ENCODE measurements at places on chromosomes 12 and 14. TPM values are rescaled to one million over a fixed set of nuclear protein-coding genes. Genes with fewer than 3 reads are reported as not detected.

RERG gene
- total RNA-seq: not detected

DNA sequence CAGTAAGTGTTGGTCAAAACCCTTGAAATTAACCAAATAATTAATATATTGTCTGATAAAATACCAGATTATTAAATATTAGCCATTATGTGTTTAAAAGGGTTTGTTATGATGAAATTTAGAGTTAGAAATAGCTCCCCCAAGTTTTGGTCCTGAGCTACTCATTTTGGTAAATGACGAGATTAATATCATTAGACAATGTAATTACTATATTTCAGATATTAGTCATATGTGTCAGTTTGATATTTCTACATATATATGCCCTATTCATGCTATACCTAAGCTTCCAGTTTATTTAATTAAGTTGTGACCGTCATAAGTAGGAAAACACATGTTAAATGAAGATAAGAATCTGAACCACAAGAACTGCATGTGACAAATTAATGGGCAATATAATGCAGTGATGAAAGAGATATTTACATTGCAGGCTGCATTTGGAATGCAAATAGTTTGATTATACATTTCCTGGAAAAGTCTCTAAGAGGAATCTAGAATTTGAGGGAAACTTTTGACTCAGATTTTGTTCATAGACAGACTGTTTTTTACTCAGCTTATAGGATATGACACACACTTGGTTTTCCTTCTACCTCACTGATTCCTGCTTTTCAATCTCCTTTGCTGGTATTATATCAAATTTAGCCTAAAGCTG is 70.5 kb downstream of the TBC1D30 start:
- no peak for DNase-seq

KRT2 gene
- total RNA-seq: not detected

GRCh38 chr12:43917896-43918295 is 82.0 kb downstream of the TMEM117 start:
- no peak for DNase-seq

- DNase-seq: no peak
These were observed 116.6 kb downstream of the CALM1 start for GRCh38 chr14:90513161-90514014.

CLEC2D gene
- total RNA-seq: 1.5 TPM

DNA sequence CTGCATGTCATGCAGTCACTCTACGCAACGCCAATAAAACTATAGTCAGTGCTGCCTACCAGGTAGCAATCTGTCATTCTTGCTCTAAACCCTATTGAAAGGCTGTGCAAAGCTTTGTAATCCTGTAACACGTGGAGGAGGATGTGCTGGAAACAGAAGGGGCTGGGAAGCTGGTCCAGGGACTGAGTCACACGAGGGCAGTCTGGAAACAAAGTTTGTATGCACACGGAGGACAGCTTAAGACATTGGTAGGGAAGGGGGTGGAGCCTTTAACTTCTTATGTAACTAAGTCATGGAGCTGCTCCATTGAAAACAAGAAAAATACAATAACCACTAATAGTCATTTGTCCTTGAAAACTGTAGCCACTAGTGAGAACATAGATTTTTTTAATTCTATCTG is 128.0 kb downstream of the BCAT1 start:
- no peak for DNase-seq

DNA sequence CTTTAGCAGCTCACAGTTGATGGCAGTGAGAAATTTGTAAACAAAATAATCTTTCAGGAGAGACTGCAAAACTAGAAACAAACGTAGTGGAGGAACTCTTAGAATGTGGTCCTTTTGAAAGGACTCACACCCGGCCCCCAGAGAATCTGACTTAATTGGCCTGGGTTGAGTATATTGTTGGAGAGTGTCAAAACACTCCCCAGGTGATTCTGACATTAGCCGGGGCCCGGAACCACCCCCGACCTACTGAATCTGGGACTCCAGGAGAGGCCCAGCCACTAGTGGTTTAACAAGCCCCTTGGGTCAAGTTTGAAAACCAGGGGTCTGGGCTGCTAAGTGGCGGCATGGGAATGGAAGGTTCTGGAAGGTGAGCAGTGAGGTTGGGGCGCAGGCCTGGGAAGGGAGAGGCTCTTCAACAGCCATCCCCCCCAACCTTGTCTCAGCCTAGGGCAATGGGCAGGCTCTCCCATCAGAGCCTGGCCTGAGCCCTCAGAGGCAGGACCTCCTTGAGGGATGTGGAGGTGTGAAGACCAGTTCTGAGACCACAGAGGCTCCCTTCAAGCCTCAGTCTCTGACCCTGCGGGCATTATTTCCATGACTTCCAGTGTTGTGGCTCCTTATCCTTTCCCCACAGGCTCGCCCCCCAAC is 1.1 kb upstream of the ELK3 start:
- no peak for DNase-seq

CLEC1B gene
- not detected for total RNA-seq

DNA sequence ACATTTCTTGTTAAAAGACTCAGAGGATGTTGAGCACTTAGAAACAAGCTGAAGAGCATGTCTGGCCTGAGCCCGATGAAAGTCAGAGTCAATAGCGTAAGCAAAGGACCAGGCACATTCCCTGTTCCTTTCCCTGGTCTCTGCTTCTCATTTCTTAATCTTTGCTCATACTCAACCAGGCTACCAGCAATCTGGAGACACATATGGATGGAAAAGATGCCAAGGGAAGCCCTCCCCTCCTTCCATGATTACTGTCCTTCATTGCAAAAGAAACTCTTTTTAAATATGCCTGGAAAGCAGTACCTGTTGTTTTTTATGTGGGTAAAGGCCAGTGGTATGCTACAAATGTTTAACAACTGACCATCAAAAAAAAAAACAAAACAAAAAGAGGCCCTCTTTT is 44.2 kb upstream of the PLEKHG7 start:
- DNase-seq: no peak

DNA sequence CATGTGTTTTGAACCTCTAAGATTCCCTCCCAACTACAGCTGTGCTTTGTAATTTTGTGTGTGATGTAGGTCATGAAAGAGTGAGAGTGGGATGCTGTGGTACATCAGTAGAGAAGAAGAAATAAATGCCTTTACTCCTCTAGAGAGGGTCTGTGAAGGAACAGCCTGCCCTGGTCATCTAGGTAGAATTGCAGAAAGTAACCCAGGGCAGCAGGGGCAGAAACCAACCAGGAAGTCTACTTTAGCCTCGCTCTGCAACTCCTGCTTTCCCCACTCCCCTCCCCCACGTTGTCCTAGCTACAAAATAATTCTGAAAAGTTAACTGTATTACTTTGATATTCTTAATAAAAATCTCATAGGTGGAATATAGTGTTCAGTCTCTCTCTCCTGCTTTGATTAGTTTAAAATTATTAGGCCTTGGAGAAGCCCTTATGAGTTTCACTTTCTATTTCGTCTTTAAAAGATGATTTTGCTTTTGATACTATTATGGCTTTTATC is 7.5 kb downstream of the TBK1 start:
- DNase-seq: no peak

GRCh38 chr12:16605642-16606116 is 283 bp downstream of the LMO3 start:
- DNase-seq: no peak

- no peak for DNase-seq
These were observed 3.7 kb downstream of the PABPN1 start for GRCh38 chr14:23324993-23325392.

- no peak for DNase-seq
These were observed 160.6 kb upstream of the SYT1 start for GRCh38 chr12:78703820-78704525.

DNA sequence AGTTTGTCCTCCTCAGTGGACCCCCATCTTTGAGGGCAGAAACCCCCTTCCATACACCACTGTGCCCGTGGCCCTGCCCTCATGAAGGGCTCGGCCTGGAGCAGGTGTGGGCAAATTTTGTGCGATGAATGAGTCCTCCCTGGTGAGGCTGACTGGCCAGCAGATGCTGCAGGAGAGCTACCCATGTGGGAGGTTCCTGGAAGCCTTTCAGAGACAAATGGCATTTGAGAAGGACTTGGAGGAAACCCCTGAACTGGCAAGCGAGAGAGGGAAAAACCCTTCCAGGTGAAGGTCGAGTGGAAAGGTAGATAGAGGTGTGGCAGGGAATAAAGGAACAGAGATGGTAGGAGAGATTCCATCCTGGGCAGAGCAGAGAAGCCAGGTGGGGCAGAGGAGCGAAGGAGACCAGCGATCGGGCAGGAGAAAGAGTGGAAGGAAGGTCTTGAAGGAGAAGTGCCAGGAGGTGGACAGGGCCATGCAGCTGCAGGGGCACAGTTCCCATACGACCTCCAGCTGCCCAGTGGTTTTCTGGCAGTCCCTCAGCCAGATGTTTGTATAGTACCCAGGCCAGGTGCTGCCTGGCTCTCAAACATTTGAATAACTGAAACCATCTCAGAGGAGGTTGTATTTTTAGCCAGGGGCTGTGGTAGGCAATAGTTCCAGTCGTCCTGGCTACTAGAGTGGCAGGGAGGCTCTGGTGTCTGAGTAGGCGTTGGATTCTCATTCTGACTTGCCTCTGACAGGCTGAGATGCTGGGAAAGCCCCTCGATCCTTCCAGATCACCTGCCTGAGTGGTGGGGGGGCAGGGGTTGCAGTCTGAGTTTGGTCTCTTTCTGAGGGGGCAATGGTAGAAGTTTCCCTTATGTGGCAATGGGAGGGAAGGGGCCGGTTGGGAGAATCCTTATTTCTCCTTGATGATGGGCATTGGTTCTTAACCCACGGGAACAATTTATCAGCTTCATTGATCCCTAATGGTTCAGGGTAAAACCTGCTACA is 40.1 kb downstream of the FBXL14 start:
- peak; percentile 86 for DNase-seq

PRKD1 gene
- not detected for total RNA-seq

DNA sequence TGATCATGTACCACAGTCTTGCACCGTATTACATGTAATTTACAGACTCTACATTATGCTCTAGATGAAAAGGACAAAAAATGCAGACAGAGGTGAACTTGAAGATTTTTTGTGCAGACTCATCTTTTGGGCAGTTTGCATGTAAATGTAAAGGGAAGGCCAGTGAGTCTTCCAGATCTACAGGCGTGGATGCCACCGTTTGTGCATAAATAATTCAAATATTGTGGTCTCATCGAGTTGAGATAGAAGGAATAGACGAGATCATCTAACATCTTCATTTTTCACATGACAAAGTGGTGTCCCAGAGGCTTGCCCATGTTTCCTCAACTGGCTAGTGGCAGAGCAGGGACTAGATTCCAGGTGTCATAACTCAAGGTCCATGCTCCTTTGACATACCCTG is 125.2 kb downstream of the ALX1 start:
- no peak for DNase-seq

- DNase-seq: peak; percentile 91
These were observed 77.9 kb upstream of the PWP1 start for GRCh38 chr12:107607464-107608392.

CFL2 gene
- 19.0 TPM for total RNA-seq

GRCh38 chr12:10364815-10365622 is 24.8 kb downstream of the KLRK1 start:
- peak; percentile 84 for DNase-seq

- DNase-seq: no peak
These were observed 33.4 kb downstream of the CORO1C start for GRCh38 chr12:108697905-108698304.

GRCh38 chr12:58977476-58977875 is 57.2 kb upstream of the LRIG3 start:
- no peak for DNase-seq

DNA sequence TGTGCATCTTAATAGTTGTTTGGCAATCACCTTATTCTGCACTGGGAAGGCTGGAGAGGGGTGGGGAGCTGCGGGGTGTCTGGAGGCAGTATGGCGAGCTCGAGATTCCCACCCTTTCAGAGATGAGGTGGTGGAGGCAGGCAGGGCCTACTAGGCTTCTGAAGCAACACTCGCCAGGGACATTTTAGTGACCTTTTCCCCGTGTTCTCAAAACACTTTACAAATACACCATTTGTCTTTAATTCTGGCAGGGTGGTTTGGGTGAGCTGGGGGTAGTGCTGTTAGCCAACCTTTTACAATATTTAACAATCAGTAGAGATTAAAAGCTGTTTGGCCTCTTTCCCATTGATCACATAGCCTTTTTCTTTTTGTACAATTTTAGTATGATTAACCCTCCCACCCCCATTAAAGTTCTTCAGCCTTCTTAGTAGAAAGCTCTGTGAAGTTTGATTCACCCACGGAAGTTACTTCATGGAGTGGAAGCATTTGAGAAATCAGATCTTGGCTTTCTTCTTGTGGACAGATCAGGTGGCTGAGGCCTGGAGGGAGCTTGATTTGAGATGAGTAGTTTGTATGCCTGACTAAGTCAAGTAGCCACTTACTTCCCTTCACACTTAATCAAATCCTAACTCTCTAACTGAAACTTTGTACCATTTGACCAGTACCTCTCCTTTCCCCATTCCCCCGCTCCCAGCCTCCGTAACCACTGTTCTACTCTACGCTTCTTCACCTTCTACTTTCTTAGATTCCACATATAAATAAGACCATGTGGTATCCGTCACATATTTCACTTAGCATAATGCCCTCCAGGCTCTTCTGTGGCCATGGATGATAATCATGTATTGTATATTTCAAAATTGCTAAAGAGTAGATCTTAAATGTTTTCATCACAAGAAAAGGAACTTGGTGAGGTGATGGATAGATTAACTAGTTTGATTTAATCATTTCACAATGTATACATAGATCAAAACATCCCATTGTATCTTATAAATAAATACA is 41.0 kb downstream of the TRAF3 start:
- no peak for DNase-seq

Data from Karpas-422 (cell line).